Omental fat pad (tissue), 4 donors: ENCODE measurements at places on chromosomes 1 and 21.

- no peak for DNase-seq
Measured at GRCh38 chr1:179820226-179820970, 57.2 kb downstream of the TOR1AIP2 start.

GRCh38 chr1:72649991-72650390 is 367.7 kb upstream of the NEGR1 start:
- DNase-seq = no peak

- no peak for DNase-seq
Measured at GRCh38 chr1:59880735-59881134, 45.8 kb downstream of the CYP2J2 start.

GRCh38 chr1:108725906-108726305 is 13.2 kb downstream of the FNDC7 start:
- no peak for DNase-seq

DNA sequence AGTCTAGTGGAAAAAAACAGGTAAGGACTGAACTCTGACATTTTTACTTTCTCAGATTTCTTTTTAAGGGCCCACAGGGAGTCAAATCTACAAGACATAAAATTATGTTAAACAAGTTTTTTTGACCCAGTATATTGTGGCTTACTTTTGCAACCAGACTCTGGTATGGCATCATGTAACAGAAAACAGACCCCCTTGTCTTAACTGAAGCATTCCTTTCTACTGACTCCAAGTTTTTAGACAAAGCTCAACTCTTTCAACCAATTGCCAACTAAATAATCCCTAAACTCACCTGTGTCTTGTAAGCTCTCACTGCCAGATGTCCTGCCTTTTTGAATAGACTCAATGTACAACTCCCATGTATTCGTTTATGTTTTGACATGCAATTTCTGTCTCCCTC is 64.3 kb downstream of the FASLG start:
- no peak for DNase-seq

GRCh38 chr1:36284061-36284460 is 22.1 kb upstream of the SH3D21 start:
- no peak for DNase-seq

DNA sequence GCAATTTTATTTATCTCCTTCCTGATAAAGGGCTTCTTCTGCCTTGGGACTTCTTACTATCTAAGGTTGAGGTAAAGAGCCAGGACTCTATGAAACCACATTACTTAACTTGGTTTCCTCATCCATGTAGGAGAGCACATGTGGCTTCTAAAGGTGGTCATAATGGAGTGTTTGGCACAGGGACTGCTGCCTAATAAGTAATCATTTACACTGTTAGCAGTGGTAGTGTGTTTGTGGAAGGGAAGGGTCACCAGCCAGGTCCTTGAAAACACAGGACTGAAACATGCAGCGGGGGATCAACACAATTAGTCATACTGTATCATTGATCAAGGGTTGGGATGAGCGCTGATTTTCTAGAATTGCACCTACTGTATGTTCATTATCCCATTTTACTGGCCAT is 59.6 kb downstream of the UCK2 start:
- no peak for DNase-seq

DNA sequence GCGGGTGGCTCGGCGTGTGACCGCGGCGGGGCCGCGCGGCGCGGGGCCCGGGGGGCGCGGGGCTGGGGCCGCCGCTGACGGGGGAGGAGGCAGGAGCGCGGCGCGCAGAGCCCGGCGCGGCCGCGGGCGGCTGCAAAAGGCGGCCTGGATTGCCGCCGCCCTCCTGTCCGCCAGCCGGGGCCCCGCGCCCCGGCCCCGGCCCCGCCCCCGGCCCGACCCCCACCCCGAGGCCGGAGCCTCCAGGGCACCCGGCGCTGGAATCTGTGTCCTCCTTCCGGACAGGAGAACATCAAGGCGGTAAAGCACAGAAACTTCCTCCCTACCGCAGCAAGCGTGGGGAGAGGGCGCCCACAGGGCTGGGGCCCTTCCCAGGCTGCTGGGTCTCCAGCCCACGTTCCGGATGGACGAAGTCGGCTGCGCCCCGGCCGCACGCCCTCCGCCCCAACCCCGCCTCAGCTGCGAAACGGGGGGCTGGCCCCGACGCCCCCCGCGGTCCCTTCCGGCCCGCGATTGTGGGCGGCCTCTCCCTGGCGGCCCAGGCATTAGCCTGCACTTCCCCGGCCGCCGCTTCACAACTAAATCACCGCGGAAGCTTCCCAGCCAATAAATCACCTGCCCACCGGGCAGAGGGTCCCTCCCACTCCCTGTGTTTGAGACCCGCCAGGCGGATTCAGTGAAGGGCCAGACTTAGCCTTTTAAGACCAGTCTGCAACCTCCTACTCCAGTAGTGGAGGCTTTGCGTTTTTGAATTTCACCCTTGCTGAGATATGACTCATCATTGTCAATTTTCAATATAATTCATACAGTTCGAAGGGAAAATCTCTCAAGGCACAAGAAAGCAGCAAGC is 106.0 kb downstream of the SLC45A1 start:
- DNase-seq = no peak

DNA sequence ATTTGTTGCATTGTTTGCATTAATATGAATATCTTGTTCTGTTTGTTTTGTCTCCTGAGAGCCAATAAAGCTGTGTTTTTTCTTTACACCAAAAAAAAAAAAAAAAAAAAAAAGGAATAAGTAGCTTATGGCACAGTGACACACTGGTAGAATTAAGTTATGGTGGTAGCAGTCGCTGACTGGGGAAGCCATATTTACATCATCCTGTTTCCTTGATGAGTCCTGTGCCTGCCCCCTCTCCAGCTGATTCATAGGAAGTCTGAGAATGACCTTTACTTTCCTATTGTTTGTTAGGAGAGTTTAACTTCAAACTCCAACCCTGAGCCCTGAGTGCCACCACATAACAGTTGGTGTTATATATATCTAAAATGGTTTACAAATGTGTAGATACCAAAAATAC is 62.2 kb downstream of the OBSCN start:
- DNase-seq = no peak

DNA sequence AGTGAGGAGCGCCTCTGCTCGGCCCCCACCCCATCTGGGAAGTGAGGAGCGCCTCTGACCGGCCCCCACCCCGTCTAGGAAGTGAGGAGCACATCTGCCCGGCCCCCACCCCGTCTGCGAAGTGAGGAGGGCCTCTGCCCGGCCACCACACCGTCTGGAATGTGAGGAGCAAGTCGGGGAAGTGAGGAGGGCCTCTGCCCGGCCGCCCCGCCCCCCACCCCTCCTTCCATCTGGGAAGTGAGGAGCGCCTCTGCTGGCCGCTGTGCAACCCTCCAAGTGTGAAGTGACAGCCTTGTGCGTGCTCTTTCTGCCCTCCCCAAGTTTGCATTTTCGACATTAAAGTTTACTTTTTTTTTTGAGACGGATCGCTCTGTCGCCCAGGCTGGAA is 5.1 kb upstream of the ZZZ3 start:
- DNase-seq = no peak

DNA sequence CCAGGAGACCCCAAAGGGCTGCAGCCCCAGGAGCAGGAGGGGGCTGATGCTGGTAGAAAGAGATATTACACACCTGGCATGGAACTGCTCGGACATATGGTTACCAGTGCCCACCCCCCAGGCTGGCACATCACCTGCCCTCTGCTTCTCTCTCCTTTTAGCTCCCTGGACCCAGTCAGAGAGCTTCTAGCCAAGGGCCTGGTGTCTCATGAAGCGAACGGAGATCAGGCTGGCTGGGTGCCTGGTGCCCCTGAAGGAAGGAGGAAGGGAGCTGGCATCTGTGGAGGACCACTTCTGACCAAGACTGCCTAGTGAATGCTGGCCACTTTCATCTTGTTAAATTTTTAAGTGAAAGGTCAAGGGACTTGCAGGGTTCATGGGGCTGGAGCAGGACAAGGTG is 53.1 kb downstream of the FOXO6 start:
- DNase-seq = no peak

- DNase-seq = no peak
Measured at GRCh38 chr1:48266576-48266975, 44.1 kb downstream of the SLC5A9 start.

- DNase-seq = no peak
Measured at GRCh38 chr1:198809247-198809646, 170.4 kb downstream of the PTPRC start.

- no peak for DNase-seq
Measured at GRCh38 chr1:21278208-21278859, 11.9 kb downstream of the ECE1 start.

GRCh38 chr21:41651830-41652229 is 115.0 kb downstream of the RIPK4 start:
- DNase-seq = no peak

DNA sequence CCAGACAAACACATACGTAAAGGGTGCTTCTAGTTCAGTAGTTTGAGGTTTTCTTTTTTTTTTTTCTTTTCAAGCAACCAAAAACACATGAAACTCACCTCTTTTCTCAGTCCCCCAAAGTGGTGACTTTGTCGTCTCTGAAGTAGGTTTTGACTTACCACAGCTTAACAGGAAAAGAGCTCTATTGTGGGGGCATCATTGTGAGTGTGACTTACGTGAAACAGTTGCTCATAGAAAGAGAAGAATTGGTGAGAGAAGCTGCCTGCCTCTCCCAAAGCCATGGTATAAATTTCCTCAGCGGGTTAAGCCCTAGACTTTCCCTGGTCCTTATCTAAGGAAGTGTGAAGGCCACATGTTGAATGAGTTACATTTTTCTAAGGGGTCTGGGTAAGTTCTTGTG is 11.9 kb downstream of the FASLG start:
- no peak for DNase-seq

- no peak for DNase-seq
Measured at GRCh38 chr21:44653123-44653522, 1.3 kb downstream of the KRTAP12-4 start.

- DNase-seq = no peak
Measured at GRCh38 chr1:230899841-230900251, 31.5 kb upstream of the C1orf198 start.

DNA sequence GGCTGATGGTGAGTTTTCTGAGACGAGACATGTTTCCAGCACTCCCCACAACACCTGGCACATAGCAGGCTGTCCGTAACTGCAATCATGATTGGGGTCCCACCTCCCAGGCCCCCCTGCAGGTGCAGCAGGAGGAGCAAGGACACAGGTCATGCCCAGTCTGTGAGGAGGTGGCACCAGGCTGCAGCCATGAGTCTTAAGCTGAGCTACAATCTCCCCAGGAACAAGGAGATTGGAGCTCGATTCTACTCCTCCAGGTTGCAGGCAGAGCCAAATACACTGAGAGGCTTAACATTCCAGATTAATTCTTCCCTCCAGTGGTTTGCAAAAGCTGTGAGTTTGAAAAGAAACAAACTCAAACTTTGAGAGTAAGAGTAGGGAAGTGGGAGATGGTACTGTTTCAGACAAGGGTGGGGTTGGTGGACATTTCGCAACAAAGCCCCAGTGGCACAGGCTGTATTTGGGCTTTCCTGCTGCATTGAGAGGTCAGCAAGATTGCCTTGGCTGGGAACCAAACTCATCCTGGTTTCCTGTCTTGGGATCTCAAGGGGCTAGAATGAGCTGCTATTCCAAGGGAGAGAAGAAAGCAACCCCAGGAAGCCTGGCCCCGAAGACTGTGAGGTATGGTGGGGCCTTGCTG is 64.8 kb upstream of the GALNT2 start:
- no peak for DNase-seq

- DNase-seq = no peak
Measured at GRCh38 chr1:223133306-223133823, 9.7 kb downstream of the TLR5 start.

- DNase-seq = no peak
Measured at GRCh38 chr1:180135535-180135934, 19.1 kb upstream of the QSOX1 start.

GRCh38 chr1:47781171-47781959 is 215.8 kb downstream of the TRABD2B start:
- DNase-seq = no peak

- DNase-seq = no peak
Measured at GRCh38 chr1:32115496-32115895, 7.6 kb downstream of the KPNA6 start.

GRCh38 chr1:193308438-193308837 is 122.0 kb upstream of the B3GALT2 start:
- DNase-seq = no peak

DNA sequence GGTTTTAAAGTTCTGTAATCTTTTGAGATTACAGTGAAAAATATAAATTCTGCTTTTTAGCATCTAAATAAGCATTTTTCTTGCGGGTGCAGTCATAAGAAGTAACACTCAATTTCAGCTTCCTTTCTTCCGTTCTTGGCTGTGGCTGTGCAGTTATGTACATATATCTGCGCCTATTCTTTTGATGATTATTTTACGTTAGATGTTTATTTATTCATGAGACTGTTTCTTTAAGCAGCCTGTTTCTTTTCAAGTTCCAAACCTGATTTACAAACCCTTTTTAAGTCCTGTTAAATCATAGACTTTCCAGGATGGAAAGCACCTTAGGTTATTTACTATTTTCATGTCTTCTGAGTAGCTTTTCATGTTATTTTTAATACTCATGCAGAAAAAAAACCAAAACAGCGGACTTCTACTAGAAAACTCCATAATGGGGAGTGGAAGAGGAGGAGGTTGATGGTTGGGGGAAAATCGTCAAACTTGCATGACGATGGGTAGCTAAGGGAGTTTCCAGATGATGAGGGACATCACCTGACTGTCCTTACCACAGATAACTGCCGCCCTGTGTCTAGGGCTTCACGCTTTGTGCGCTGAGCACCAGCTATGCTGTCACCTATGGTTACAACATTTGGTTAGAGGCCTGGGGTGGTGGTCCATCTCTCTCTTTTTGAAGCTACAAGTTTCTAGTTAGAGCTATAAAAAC is 2.6 kb downstream of the PRDM2 start:
- no peak for DNase-seq

- DNase-seq = no peak
Measured at GRCh38 chr1:44276901-44277300, 63.6 kb downstream of the DMAP1 start.

- no peak for DNase-seq
Measured at GRCh38 chr1:38045401-38046332, 926 bp downstream of the POU3F1 start.

GRCh38 chr1:6584126-6585080 is 4.6 kb downstream of the ZBTB48 start:
- DNase-seq = no peak

DNA sequence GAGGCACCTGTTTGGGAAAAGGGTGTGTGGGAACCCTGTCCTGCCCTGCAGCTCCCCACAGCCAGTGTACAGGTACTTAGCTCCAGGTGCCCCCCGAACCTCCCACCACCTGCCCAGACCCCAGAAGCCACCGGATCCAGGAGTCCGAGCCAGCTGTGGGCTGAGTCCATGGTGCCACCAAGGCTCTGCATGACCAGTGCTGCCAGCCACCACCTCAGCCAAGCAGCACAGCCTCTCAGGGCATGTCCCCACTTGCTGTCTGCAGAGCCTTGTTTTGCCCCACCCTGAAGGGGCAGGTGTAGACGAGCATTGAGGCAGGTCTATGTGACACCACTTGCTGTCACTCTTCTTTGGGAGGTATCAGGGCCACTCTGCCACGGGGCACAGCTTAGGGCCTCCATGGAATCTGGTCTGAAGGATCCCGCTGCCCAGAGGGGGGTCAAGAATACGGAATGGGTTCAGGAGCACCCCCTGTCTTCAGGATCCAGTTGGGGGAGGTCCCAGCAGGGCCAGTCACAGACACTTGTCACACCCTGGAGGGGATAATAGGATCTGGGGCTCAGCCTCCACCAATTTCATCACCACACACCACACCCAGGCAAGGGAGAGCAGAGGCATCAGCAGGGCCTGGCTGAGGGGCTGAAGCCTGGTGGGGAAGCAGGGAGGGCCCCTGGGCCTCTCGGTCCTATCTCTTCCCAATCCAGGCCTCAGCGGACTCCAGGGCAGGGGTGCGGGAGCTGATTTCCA is 27.7 kb downstream of the ARHGEF19 start:
- DNase-seq = no peak

GRCh38 chr1:57761628-57762027 is 337.8 kb upstream of the DAB1 start:
- no peak for DNase-seq

GRCh38 chr1:161966067-161966466 is 57.6 kb downstream of the OLFML2B start:
- DNase-seq = no peak
